Activated T-cell treated with anti-CD3 and anti-CD28 coated beads, Interleukin-2, amount 50 U/mL, for 24 hours (primary cell): ENCODE measurements at places on chromosomes 6 and 20.

DNA sequence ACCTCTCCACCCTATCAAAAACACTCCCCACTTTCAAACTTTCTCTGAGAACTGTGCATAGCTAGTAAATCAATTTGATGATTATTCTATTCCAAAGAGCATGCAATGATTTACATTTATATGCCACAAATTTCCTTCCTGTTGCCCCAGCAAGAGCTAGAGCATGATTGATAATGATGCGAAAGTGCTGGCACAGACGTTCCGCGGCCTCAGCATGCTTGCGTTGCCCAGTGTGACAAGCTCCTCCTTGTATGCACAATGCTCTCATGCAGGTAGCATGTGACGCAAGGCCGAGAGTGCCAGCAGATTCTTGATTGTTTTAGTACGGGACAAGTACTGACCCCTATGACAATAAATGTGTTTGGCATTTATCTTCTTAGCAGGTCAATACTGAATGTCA, 696.3 kb upstream of the SLC35B3 start:
- no peak for DNase-seq

GRCh38 chr6:72716916-72717315, 95.1 kb downstream of the KCNQ5 start:
- DNase-seq = no peak

DNA sequence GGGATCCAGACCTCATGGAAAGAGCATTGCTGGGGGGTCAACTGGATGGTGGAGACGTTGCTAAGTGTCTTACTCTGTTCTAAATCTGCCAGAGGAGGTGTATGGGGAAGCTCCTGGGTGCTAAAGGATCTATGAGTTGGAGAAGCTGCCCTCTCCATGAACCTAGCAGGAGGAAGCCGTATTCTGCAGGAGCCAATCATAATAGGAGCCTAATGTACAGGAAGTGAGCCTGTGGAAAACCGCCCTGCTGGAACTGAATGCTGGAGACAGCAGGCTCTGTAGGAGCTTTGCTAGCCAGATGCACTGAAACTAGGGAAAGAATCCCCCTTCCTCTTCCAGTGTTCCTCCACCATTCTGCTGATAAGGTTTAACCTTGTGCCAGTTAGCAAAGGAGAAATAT, 10.9 kb downstream of the CASP8AP2 start:
- no peak for DNase-seq

DNA sequence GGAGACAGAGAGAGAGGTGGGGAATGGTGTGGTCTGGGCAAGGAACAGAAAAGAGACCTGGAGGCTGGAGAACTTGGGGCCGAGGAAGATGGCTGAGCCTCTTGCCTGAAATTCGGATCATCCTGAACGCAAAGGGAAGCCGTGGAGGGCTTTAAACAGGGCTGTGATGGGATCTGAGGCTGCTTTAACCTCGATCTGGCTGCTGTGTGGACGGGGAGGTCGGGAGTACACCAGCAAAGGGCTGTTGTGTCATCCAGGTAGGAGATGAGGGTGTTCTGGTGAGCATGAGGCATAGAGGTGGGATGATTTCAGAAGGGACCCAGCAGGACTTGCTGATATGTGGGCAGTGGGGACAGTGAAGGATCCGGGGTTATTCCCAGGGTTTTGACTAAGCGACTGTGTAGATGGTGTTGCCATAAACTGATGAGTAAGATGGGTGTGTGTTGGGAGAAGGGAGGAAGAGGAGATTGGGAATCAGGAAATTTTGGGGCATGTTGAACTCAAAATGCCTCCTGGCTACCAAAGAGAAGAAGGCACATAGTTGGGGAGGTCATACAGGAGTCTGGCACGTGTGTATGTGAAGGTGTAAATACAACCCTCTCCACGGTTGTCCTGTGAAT, 158.5 kb downstream of the NFATC2 start:
- DNase-seq = no peak

DNA sequence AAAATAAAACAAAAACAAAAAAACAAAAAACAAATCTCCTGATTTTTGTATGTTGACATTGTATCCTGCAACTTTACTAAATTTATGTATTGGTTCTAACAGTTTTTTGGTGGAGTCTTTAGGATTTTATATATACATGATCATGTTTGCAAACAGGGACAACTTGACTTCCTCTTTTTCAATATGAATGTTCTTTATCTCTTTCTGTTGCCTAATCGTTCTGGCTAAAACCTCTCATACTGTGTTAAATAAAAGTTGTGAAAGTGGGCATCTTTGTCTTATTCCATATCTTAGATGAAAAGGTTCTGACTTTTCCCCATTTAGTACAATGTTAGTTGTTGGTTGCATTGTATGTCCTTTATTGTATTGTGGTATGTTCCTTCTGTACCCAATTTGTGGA, 261.7 kb upstream of the NOX3 start:
- DNase-seq = no peak

- no peak for DNase-seq
Observed at GRCh38 chr6:165630544-165630953, 32.5 kb downstream of the PDE10A start.

- no peak for DNase-seq
Observed at GRCh38 chr6:1226277-1227099, 85.4 kb upstream of the FOXQ1 start.

GRCh38 chr6:135159531-135159930, 21.6 kb upstream of the MYB start:
- DNase-seq = no peak

GRCh38 chr20:19958219-19958618, 58.9 kb upstream of the NAA20 start:
- no peak for DNase-seq

- no peak for DNase-seq
Observed at GRCh38 chr20:52269321-52269720, 77.7 kb upstream of the ZFP64 start.

DNA sequence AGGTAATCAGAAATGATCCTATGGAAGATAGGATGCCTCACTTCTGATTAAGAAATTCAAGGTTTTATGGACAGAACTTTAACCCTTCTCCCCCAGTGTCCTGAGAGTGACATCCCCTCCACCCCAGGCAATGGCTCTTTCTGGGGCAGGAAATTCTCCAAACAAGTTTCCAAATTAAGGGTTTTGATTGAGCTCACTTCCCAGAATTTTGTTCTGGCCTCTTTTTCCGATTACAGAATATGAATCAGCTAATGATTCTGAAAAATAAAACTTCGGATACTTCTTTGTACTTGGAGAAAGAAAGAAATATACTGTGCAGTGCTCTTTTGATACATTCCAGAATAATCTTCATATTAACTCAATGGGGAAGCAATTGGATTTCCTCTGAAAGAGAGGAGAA, 32.8 kb upstream of the TASP1 start:
- DNase-seq = no peak
